Activated CD4-positive, alpha-beta memory T cell treated with anti-CD3 and anti-CD28 coated beads for 36 hours (primary cell): ENCODE measurements at places on chromosomes 3 and 15. TPM values are rescaled to one million over a fixed set of nuclear protein-coding genes. Genes with fewer than 3 reads are reported as not detected.

Gene FBXO40
- not detected for total RNA-seq

Gene CD276
- total RNA-seq: 3.7 TPM

Gene BCHE
- total RNA-seq: not detected

Gene MYRIP
- not detected for total RNA-seq

DNA sequence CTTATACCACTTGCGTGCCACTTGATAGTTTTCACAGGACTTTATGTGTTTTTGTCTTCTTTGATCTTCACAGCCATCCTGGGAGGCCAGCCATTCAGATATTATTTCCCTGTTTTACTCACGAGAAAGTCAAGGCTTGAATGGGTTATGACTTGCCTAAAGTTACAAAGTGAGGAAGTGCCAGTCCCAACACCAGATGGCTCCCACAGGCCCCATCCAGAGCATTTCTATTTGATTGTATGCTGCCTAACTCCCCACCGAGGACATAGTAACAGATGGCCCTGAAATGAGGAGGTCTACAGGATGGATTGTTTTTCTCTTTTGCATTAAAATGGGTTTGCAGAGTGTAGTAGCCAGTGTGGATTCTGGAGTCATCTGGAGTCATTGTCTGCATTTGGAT lies 74.5 kb downstream of the SPTSSB start:
- no peak for DNase-seq

Gene C2CD4B
- 1.5 TPM for total RNA-seq

GRCh38 chr3:106068381-106068780 lies 199.6 kb upstream of the CBLB start:
- DNase-seq: no peak

DNA sequence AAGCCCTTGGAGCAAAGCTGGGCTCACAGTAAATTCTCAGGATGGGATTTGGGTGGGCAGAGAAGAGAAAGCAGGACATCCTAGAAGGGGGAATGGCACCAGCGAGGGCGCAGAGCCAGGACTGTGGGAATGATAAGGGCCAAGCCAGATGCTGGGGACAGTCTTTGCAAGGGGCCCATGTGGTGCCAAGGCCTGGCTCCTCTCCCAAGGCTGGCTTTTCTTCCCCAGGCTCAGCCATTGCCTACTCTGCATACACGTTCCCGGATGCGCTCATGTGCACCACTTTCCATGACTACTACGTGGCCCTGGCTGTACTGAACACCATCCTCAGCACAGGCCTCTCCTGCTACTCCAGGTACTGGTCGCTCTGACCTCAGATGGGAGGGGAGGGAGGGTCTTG lies 24.7 kb upstream of the KIF23 start:
- DNase-seq: no peak

- no peak for DNase-seq
Measured at GRCh38 chr3:156819842-156820691, 6.1 kb upstream of the LEKR1 start.

GRCh38 chr3:134956844-134957243 lies 161.8 kb downstream of the EPHB1 start:
- DNase-seq: no peak

DNA sequence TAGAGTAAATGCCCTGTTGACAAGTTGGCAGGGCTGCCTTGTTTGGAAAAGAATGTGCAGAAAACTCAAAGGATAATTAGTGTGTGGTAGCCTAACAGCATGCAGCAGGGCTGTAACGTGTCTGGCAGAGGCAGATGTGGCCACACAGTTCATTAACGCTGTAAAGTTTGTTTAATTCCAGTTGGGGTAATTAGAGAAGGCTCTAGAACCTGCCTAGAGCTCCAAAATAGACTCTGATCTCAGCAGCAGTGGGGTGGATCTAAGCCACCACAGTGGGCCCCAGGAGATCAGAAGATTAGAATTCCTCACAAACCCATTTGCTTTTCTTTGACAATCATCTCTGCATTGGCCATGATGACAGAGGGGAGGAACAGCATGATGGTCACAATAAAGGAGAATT lies 65.1 kb upstream of the LEKR1 start:
- no peak for DNase-seq

DNA sequence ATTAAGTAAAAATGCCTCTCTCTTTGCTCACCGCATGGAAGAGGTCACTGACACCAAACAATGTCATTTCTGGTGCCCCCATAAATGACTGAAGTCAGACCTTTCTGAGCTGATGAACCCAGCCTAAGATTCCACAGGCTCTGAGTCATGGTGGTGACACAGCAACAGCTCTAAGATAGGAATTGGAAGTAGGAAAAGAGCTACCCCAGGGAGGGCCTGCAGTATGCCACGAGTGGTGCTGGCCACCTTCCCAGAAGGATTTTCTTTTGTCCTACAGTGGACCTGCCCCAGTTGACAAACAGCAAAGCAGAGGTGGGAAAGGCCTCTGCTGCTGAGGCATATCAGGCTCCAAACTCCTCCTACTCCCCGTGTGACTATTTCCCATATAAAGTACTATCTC lies 208.1 kb downstream of the MINAR1 start:
- DNase-seq: no peak

Gene CASR
- total RNA-seq: 0.19 TPM

DNA sequence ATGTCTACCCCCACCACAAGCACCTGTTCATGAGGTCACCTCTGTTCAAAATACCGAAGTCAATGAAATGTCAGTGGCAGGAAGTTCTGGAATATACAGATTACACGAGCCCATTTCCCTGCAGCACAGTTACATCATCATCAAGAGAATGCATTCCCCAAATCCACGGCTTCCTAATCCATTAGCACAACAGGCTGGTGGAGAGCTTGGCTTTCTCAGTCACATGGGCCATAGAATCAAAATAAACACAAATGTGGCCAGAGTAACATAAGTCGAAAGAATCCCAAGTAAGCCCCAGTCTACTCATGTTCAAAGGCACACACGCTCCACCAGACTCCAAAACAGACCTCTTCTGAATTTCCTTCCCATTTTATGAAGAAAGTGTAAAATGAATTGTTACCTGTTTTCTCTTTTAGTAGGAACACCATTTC lies 419.3 kb downstream of the MAGI1 start:
- no peak for DNase-seq

GRCh38 chr15:25933456-25934158 lies 70.5 kb upstream of the ATP10A start:
- DNase-seq: peak; percentile 83

GRCh38 chr15:85116494-85116893 lies 134.8 kb downstream of the PDE8A start:
- no peak for DNase-seq

Gene ALG1L2
- not detected for total RNA-seq

- DNase-seq: no peak
Measured at GRCh38 chr3:129503471-129504291, 24.8 kb upstream of the RHO start.

- DNase-seq: peak; percentile 26
Measured at GRCh38 chr15:76286271-76286879, 24.9 kb downstream of the ETFA start.

- DNase-seq: no peak
Measured at GRCh38 chr15:66042624-66043023, 173.3 kb downstream of the RAB11A start.

Gene OSTN
- total RNA-seq: not detected

Gene ARNT2
- 0.10 TPM for total RNA-seq

GRCh38 chr15:62491642-62492041 lies 326.6 kb upstream of the C2CD4B start:
- DNase-seq: no peak

Gene ZNF502
- 0.77 TPM for total RNA-seq

Gene KCNH8
- not detected for total RNA-seq

DNA sequence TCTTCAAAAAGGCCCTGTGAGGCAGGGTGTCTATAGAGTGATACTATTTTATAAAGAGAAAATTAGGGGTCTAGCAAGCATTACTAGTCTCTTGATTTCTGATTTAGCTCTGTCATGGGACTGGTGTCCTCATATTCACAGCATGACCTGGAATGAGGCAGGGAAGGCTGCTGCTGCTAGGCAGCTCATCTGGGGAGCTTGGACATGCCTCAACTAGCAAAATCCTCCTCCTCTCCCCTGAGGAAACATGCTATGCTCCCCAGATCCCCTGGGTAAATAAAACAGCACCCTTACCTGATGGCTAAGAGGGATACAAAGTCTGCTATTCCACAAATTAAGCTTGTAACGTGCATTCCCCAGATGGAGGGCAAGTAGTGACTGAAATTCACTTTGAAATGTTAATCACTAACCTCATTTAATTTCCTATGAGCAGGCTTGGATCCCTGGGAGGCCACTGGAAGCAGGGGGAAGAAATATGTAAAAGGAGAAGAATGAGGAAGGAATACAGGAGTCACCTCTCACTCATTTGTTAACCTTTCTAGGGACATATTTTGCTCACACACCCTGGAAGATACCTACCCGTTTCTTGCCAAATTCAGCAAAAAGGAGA lies 709.4 kb downstream of the SQOR start:
- no peak for DNase-seq

DNA sequence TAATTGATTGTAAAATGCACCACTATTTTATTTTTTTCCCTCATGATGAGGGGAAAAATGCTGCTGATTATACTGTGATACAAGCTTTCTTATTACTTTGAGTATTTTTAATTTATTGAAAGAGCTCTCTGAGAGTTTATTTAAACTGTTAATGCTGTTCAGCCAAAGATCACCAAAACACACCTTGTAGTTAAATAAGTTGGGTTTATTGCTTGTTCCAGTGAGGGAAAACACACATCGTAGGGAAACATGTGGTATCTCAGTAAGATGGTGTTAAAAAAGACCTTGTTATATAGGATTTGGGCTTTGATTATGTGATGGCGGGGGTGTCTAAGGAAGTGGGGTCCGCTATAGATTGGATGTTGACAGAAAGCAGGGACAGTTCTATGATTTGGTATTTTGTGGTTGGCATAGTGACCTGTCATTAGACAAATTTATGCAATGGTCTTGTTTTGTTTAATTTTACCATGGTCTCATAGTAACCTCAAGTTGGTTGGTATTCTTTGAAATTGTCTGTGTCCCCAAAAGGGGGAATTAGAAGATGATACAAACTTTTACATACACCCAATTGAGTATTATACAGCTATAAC lies 11.1 kb downstream of the HACD3 start:
- DNase-seq: no peak

- DNase-seq: no peak
Measured at GRCh38 chr15:72096796-72097195, 21.2 kb downstream of the MYO9A start.

- no peak for DNase-seq
Measured at GRCh38 chr15:57495041-57495440, 96.7 kb upstream of the MYZAP start.

- peak; percentile 98 for DNase-seq
Measured at GRCh38 chr3:50616770-50617095, 218 bp upstream of the MAPKAPK3 start.

GRCh38 chr3:195184716-195185421 lies 86.1 kb downstream of the XXYLT1 start:
- DNase-seq: no peak

DNA sequence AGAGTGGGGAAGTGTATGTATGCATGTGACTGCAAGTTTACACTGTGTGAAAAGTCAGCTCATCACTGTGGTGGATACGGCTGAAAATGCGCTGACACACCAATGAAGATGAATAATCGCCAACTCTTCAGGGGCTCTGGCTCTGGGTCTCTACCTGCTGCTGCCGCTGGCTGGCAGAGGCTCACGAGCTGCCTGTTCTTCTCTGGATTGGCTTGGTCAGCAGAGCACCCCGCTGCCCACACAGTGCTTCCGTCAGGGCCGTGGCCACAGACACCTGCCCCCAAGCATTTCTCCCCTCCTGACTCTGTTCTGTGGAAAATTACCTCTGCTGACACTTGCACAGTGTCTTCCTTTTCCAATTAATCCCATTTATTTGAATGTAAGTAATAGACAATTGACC lies 215.5 kb downstream of the GAP43 start:
- no peak for DNase-seq

GRCh38 chr15:29129221-29129620 lies 140.4 kb downstream of the NSMCE3 start:
- DNase-seq: no peak

Gene ESYT3
- total RNA-seq: 0.17 TPM

DNA sequence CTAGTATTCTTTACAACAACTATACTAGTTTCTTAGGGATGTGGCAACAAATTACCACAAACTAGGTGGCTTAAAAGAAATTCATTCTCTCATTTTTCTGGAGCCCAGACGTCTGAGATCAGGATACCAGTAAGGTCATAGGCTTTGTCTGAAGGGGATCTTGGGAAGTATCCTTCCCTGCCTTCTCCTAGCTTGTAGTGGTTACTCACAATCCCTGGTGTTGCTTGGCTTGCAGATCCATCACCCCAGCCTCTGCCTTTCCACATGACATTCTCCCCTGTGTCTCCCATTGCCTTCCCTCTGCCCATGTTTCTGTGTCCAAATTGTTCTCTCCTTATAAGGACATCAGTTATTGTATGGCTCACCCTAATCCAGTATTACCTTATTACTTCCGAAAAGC lies 24.3 kb upstream of the CLDN1 start:
- no peak for DNase-seq

Gene EIF4A2
- total RNA-seq: 393 TPM

Gene GABRA5
- total RNA-seq: not detected
